Fibroblast of lung (primary cell): ENCODE measurements at places on chromosomes 2 and 18.

- DNase-seq, result no peak
These were observed 9.9 kb downstream of the FARSB start for GRCh38 chr2:222646008-222646407.

GRCh38 chr2:226792155-226792881 lies 7.3 kb downstream of the IRS1 start:
- DNase-seq, result peak; percentile 25

- no peak for DNase-seq
These were observed 29.9 kb upstream of the INHBB start for GRCh38 chr2:120316071-120316470.

DNA sequence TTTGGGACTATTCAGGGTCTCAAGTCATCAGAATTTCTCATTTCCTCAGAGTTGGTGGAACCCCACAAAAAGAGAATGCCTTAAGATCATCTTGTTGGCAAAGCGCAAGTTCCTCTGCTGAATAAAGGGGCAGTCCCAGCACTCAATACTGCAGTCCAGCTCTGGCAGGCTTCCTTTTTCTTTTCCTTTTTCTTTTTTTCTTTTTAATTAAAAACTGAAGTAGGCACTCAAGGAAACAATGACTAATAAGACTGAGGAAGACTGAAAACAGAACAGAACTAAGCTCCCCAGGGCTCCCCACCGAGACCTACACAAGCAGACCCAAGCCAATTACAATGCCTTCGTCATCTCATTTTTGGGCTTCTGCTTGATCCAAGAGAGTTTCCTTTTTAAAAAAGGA lies 82.0 kb downstream of the STK39 start:
- peak; percentile 66 for DNase-seq

DNA sequence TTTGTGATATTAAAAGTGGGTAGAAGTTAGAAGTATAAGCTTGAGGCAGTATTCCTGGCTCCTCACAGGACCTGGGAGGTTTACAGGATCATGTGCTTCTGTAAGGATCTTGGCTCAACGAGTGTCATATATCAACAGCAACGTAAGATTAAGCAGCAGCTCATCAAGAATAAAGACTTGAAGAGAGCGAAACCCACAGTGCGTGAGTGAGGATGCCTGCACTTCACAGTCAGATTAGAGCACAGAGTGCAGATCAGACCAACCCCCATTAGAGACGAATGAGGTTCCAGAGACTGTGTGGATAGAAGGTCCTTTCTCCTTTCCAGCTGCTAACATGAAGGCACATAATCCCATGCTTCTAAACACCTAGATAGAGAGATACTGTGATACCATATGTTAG lies 1656.7 kb upstream of the NXPH2 start:
- no peak for DNase-seq

GRCh38 chr2:20665243-20666004 lies 1.5 kb upstream of the GDF7 start:
- DNase-seq, result no peak

GRCh38 chr2:29189052-29189451 lies 73.8 kb downstream of the CLIP4 start:
- DNase-seq, result no peak

DNA sequence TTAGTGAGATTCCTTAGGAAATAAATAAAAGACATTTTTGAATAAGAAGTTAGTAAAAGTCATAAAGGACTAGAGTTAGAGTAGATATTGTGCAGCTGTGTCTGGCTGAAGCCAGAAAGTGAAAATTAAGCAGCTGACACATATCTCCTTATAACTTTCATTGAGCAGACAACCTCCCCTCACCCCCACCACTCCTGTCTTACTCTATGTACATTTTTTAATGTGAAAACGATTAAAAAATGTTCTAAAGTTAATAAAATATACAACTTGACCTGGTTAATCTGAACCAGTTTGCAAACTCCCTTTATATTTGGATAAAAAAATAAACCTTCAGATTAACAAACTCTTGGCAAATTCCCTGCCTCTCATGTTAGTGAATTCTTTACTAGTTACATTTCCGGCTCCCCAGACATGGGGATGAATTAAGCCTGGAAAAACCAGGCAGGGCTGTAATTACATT lies 462.8 kb downstream of the MEIS1 start:
- peak; percentile 48 for DNase-seq

DNA sequence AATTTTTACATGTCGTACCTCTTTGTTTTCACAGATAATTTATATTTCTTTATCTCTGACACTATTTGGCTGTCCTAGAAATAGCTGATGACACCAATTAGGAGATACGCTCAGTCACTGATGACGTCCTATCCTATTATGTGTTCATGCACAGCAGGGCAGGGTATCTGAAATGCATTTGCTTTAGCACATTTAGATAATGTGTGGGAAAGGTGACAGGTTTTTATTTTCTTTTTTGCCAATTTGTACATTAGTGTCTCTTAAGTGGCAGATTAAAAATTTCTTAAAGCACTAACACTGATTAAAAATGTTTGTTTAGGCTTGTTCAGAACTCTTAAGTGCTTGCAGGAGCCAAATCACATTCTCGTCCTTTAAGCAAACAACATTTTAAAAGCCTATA lies 39.7 kb downstream of the CDC42EP3 start:
- no peak for DNase-seq

GRCh38 chr2:213490087-213490486 lies 205.8 kb downstream of the SPAG16 start:
- DNase-seq, result no peak

GRCh38 chr2:58634653-58635370 lies 393.7 kb upstream of the FANCL start:
- DNase-seq, result no peak

- peak; percentile 1 for DNase-seq
These were observed 45.8 kb downstream of the DHX57 start for GRCh38 chr2:38829971-38830370.

DNA sequence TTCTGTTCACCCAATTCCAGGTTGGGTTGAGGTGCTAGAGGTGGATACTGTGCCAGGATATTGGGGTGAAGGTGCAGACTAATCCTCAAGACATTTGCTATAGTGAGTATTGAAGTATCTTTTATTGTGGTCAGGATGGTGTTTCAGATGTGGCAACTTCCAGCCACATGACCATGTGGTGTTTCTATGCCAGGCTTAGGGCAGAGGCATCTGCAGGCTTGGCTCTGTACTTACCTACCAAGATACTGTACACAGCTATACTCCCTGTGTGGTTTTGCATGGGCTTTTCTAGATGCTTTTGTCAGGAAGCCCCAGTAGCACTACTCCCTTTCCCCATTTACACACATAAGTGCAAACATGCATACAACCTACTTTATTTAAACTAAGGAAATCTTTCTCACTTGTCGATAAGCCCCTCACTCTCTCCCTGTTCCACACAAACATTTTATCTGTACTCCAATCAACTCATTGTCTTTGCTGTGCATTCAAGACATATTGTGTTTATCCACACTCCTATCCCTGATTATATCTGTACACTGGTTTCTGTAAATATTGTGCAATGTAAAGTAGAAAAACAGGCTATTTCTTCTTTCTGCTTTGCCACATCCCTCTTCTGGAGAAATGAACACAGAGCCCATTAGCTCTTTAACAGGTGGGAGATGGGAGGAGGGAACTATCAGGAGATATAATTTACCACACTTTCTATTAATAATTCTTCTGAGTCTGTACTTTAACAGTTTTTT lies 12.3 kb downstream of the ARL6IP6 start:
- DNase-seq, result peak; percentile 25

DNA sequence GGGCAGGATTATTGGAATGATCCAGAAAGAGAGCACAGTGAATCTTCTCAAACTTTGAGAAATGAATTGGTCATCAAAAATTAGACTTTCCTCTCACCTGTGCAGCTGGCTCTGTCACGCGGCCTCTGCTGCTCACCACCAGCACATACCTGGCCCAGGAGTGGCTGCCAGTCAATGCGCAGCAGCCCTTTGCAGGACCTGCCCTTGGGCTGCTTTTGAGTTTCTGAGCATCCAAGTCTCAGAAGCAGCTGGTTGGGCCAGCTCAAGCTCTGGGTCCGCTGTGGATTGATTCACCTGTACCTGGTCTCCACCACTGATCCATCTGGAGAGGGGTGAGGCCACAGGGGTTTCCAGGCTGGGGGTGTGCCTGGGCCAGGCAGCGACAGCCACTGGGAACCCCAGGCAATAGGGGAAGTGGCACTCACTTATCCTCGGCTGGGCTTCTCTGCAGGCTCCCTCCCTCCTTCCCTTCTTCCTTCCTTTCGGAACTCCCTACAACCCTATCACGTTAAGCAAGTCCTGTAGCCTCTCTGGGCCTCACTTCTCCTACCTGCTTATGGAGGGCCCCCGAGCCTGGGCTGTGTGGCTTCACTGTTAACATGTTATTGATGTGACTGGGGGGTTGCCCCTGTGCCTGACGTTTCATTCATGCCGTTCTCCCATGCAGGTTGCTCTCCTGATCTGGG lies 48.1 kb downstream of the SH3BP4 start:
- no peak for DNase-seq

DNA sequence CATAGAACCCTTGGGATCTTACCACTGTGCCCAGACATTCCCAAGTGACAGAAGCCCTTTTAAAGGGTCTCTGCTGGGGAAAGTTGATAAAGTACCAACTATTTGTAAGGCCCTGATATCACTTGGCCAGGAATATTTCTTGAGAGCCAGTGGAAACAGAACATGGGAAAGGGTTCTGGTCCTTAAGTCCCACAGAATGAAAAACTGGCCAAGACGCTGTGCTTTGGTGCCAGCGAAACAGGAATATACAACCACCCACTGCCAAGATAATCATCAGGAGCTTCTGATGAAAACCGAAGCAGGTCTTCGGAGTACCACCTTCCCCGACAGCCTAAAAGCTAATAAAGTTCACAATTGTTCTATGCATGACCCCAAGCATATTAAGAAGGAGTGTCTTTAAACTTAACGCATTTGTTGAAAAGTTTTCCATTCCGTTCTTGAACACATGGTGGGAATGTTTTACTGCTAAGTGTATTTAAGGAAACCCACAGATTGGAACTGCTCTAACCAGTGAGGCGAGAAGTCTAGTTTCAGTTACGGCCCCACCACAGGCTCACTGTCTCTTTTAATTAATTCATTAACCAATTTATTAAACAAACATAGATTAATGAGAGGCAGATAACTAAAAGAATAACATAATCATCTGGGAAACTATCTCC lies 152.6 kb downstream of the ANKRD44 start:
- DNase-seq, result no peak

DNA sequence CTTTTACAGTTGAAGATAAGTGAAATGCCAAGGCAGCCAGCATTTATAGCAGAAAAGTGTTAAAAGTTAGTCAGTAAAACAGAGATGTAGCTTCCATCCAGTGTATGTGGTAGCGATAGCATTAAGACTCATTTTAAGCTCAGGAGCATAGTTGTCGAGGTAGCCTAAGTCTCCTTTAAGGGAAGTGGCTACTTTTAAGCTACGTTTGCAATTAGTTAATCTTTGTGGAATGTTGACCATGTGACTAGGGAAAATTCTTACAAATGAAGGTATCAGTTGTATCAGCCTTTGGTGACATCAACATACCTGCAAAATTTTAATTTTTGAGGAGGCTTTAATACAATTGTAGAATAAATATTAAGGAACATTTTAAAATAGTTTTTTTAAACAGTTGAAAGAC lies 61.9 kb downstream of the LHCGR start:
- peak; percentile 82 for DNase-seq

- DNase-seq, result no peak
These were observed 109.1 kb downstream of the PIK3C3 start for GRCh38 chr18:42064109-42064508.

- no peak for DNase-seq
These were observed 28.9 kb upstream of the BCL2L11 start for GRCh38 chr2:111091811-111092211.

DNA sequence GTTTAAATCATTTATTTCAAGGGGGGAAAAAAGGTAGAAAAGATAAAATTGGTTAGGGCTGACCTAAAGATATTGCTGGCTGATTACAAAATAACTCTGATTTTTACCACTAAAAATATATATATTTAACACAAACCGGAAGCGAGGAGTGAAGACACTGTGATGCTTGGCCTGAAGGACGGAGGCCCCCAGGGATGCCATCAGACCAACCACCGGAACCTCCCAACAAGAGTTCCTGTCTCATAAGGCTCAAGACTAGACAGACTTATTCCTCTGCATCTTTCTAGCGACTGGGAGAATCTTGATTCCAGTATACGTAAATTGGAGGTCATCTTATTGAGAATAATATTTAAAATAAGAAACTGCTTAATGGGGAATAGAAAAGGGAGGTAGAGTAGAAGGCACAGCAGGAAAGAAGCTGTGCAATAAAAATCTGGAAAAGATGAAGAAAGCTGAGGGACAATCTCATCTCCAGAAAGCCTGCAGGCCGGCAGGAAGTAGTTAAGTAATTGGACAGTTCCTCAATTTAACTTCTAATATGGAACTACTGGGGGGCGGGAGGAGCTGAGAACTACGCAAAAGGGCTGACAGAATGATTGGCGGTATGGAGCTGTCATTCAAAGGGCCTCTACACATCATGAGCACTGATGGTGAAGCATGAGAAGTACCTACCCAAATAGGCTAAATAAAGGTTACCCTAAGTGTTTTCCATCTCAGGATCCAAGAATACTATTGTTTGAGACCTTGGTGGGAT lies 91.1 kb downstream of the DTNB start:
- no peak for DNase-seq
